Natural killer cell (primary cell): ENCODE measurements at places on chromosomes 1 and 21. TPM values are rescaled to one million over a fixed set of nuclear protein-coding genes. Genes with fewer than 3 reads are reported as not detected.
A peak's percentile ranks its signal among the peaks of the same experiment; 100 is the strongest.

GRCh38 chr21:36820176-36821031 lies 121.5 kb downstream of the SIM2 start:
- no peaks in the 10 kb centered on the region for H3K27me3 ChIP-seq
- no peak for DNase-seq

DNA sequence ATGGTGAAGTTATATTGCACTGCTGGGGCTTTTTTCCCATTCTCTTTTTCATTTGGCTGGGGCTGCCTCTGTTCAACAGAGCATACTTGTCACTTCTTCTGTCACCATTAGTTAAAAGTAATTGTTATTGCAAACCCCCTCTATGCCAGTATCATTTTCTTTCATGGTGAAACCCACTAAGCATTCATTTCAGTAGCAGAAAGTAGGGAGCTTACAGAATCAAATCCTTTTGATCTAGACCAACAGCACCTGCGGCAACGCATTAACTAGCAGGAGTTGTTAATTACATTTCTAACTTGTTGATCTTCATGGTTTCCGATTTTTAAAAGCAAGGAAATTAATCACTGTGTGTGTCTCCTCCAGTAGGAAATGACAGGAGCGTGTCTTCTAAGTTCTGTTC lies 15.0 kb downstream of the SMYD2 start:
- H3K4me3 ChIP-seq: no peak overlapping the region
- H3K27me3 ChIP-seq: no peaks in the 10 kb centered on the region
- H3K36me3 ChIP-seq: no peaks in the 10 kb centered on the region

GRCh38 chr1:36971852-36972618 lies 62.3 kb downstream of the GRIK3 start:
- no peaks in the 10 kb centered on the region for H3K4me1 ChIP-seq
- no peaks in the 10 kb centered on the region for H3K27me3 ChIP-seq
- no peak overlapping the region for H3K27ac ChIP-seq
- no peak for DNase-seq

- H3K36me3 ChIP-seq: no peaks in the 10 kb centered on the region
- no peaks in the 10 kb centered on the region for H3K27me3 ChIP-seq
- no peaks in the 10 kb centered on the region for H3K4me1 ChIP-seq
- no peak for DNase-seq
- H3K27ac ChIP-seq: no peak overlapping the region
These were observed 131.4 kb downstream of the IER5 start for GRCh38 chr1:181219938-181220337.

GRCh38 chr1:206535853-206536188 lies 28.5 kb downstream of the RASSF5 start:
- H3K4me1 ChIP-seq: no peaks in the 10 kb centered on the region
- H3K36me3 ChIP-seq: no peaks in the 10 kb centered on the region
- no peaks in the 10 kb centered on the region for H3K27me3 ChIP-seq
- no peak overlapping the region for H3K27ac ChIP-seq
- H3K4me3 ChIP-seq: no peak overlapping the region
- DNase-seq: no peak

- no peak overlapping the region for H3K27ac ChIP-seq
- no peaks in the 10 kb centered on the region for H3K27me3 ChIP-seq
- H3K36me3 ChIP-seq: no peaks in the 10 kb centered on the region
These were observed 55.0 kb upstream of the ETV3 start for GRCh38 chr1:157193219-157193618.

DNA sequence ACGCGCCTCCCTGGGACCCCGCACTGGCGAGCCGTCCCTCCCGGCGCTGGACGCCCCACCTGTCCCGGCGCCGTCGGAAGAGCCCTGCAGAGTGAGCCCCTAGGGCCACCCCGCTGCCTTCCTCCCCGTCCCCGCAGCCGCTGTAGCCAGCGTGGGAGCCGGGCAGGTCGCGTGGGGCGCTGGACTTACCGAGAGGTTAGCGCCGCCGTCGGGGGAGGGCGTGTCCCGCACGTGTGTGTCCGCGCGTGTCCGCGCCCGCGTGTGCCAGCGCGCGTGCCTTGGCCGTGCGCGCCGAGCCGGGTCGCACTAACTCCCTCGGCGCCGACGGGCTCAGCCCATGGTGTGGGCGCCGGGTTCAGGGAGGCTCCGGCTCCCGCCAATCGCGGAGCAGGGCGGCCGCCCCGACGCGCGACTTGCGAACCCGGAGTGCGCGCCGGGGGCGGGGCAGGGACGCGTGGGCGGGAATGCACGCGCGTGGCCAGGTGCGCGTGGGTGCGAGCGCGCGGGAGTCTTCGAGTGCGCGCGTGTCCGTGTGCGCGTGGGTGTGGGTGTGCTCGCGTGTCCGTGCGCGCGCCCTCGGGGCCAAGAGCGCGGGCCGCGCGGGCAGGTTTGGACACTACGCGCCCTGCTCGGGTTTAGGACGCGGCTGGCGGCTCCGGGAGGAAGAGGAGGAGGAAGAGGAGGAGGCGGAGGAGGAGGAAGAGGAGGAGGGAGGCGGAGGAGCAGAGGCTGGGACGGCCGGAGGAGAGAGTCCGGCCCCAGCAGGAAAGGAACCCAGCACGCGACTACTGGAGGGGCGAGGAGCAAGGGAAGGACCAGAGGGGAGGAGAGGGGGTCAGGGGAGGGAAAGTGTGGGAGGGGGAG lies 145.2 kb upstream of the ETS2 start:
- no peaks in the 10 kb centered on the region for H3K36me3 ChIP-seq
- peaks cover 13% of the 10 kb centered on the region for H3K27me3 ChIP-seq
- no peak for DNase-seq
- no peak overlapping the region for H3K27ac ChIP-seq
- peaks cover 8% of the 10 kb centered on the region for H3K4me1 ChIP-seq

DNA sequence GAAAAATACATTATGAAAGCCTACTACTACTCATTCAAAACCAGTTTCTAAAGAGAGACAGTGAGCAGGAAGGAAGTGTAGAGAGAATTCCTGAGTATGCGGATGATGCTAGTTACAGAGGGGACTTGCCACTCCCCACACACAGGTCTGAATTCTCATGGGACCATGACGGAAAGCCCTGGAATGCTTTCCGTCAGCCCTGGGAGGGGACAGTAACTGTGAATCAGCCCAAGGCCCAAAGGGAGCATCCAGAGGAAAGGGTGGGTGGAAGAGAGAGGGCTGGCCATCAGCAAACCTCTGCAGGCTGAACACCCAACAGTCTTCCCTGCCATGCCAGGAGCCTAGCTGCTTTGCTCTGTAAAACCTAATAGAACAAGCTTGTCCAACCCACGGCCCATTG lies 36.4 kb downstream of the RCSD1 start:
- peaks cover 76% of the 10 kb centered on the region for H3K4me1 ChIP-seq
- H3K4me3 ChIP-seq: no peak overlapping the region
- no peak for DNase-seq

DNA sequence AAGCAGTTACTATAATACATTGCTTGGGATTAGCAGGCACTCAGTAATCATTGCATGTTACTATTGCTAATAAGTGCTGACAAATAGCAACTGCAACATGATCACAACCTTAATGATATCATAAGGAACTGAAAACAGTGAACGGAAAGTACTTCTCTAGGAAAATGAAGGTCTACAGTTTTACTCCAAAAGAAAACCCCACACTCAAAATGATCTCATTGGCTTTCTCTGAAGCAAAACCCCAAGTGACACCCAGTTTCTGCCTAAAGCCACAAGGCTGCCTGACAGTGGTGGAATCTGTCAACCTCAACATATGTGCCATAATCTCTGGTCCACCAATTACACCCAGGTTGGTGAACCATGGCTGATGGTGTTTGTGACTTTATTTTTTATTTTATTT lies 137.6 kb downstream of the PTGER3 start:
- H3K27me3 ChIP-seq: peaks cover 10% of the 10 kb centered on the region
- H3K4me1 ChIP-seq: peaks cover 19% of the 10 kb centered on the region
- no peak for DNase-seq
- no peak overlapping the region for H3K4me3 ChIP-seq
- no peak overlapping the region for H3K27ac ChIP-seq
- no peaks in the 10 kb centered on the region for H3K36me3 ChIP-seq

DNA sequence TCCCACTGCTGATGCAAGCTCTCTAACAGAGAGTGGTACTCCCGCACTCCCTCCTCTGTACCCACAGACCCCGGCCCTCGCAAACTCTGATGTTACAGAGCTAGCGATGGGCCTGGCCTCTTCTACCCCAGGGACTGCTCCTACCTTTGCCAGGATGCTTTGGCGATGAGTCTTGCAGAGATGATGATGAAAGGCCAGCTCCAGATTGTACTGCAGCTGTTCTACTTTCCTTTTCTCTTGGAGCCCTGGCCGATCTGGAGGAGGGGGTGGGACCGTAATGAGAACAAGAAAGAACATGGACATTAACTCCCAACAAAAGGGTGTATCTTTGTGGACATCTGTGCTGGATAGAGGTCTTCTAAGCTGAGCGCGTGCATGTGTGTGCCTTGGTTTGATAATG lies 6.0 kb upstream of the LINGO4 start:
- H3K4me3 ChIP-seq: no peak overlapping the region
- no peak overlapping the region for H3K27ac ChIP-seq
- no peak for DNase-seq

DNA sequence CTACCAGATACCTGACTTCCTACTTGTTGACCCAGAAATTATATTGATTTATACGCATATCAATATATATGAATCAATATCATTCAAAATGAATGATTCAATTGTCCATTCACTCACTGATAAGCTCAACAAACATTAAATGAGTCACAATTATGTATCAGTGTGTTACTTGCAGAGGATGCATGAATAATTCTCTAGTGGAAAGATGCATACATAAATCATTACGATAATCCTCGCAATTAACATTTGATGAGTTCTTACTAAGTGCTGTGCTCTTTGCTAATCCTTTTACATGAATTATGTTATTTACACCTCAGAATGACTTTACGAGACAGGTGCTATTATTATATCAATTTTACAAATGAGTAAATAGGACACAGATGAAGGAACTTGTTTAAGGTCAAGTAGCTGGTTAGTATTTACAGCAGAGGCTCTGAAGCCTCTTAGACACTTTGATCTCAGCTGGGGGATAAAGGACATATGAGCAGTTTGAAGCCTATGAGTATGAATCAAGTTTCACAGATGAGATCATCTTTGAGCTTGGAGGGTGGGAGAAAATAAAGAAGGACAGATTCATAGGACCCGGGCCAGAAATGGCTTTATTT lies 112.8 kb upstream of the ADAMTS5 start:
- no peak overlapping the region for H3K4me3 ChIP-seq
- no peak for DNase-seq
- H3K4me1 ChIP-seq: no peaks in the 10 kb centered on the region
- no peaks in the 10 kb centered on the region for H3K36me3 ChIP-seq
- no peaks in the 10 kb centered on the region for H3K27me3 ChIP-seq

DNA sequence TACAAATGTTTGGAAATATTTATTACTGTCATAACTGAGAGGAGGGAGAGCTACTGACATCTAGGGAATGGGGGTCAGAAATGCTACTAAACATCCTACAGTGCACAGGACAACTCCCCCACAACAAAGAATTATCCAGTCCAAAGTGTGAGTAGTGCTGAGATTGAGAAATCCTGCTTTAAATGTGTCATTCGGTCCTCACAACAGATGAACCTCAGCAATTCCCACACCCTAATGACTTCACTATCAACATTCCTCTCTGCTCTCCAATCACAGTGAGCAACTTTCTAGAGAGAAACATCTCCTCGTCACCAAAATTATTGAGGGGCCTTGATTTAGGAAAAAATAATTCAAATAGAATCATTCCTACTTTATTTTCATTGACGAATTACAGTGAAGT lies 18.0 kb downstream of the OMA1 start:
- DNase-seq: no peak
- no peaks in the 10 kb centered on the region for H3K4me1 ChIP-seq
- H3K27me3 ChIP-seq: no peaks in the 10 kb centered on the region

DNA sequence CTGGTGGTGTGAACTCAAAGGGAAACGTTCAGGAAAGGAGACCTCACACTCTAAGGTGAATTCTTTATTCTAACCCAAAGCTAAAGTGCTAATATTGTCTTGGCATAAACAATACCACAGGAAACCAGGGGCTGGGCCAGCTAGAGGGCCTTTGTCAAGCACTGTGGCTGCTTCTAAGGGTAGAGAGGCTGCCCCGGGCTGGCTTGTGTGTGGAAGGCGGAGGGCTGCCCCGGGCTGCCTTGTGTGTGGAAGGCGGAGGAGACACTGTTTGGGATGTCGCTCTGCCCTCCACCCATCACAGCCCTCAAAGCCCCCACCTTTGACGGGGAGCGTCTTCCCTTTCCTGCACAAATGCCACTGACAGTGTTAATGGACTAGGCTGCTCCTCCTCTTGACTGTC lies 216.8 kb downstream of the TOMM20 start:
- H3K36me3 ChIP-seq: no peaks in the 10 kb centered on the region
- H3K4me1 ChIP-seq: peaks cover 30% of the 10 kb centered on the region
- H3K27me3 ChIP-seq: no peaks in the 10 kb centered on the region
- peak overlapping the region; percentile 64 for H3K27ac ChIP-seq

- H3K4me1 ChIP-seq: peaks cover 9% of the 10 kb centered on the region
- no peak for DNase-seq
These were observed 1107.1 kb upstream of the TMPRSS15 start for GRCh38 chr21:19510653-19511052.

- no peak overlapping the region for H3K4me3 ChIP-seq
- H3K36me3 ChIP-seq: no peaks in the 10 kb centered on the region
- DNase-seq: peak; percentile 69
- no peak overlapping the region for H3K27ac ChIP-seq
These were observed 25.1 kb downstream of the NENF start for GRCh38 chr1:212457740-212458338.

- no peak overlapping the region for H3K4me3 ChIP-seq
- H3K27me3 ChIP-seq: no peaks in the 10 kb centered on the region
- no peak overlapping the region for H3K27ac ChIP-seq
These were observed 232.0 kb upstream of the PLXNA2 start for GRCh38 chr1:208475951-208476845.

GRCh38 chr1:205417870-205418635 lies 3.8 kb downstream of the LEMD1 start:
- no peaks in the 10 kb centered on the region for H3K4me1 ChIP-seq
- no peak overlapping the region for H3K4me3 ChIP-seq
- no peak overlapping the region for H3K27ac ChIP-seq
- no peaks in the 10 kb centered on the region for H3K36me3 ChIP-seq
- no peaks in the 10 kb centered on the region for H3K27me3 ChIP-seq

DNA sequence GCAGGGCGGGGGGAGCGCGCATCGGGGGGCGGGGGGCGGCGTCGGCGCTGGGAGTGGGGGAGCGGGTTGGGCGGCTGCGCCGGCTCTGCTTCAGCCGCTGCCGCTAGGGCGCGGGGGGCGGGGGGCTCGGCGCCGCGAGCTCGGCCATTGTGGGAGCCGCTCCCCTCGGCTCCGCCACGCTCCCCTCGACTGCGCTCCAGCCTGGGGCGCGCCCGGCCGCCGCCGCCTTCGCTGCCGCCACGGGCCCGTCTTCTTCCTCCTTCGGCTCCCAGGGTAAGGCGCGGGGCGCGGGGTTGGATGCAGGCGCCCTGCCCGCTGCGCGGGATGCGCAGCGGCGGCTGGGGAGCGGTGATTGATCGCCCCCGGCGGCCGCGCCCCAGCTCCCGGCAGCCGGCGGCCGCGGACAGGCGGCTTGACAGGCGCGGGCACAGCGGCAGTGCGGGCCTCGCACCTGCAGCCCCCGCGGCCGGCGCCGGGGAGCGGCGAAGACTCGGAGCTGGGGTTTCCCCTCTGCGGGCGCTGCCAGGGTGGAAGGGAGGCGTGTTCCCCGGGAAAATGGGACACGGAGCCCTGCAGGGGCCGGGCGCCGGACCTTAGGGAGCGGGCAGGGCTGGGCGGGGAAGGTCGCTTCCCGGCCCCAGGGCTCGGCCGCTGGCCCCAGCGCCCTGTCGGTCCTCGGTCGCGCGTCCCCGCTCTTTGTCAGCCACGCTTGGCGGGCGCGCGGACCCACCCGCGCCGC lies 55.3 kb downstream of the NDUFS5 start:
- H3K27me3 ChIP-seq: peaks cover 18% of the 10 kb centered on the region
- H3K4me3 ChIP-seq: no peak overlapping the region
- no peaks in the 10 kb centered on the region for H3K36me3 ChIP-seq
- peaks cover 5% of the 10 kb centered on the region for H3K4me1 ChIP-seq

Gene BNIPL
- 0.39 TPM for total RNA-seq

Gene DLGAP3
- 0.33 TPM for total RNA-seq

Gene ITLN2
- total RNA-seq: not detected

Gene MEX3A
- 0.14 TPM for total RNA-seq

Gene HTR6
- 0.18 TPM for total RNA-seq

Gene CD48
- total RNA-seq: 223 TPM

Gene PGLYRP4
- total RNA-seq: not detected
